Femur (tissue), 1 donor: ENCODE measurements at places on chromosomes 2 and 18.

GRCh38 chr2:45330108-45330507 lies 281.0 kb downstream of the SRBD1 start:
- DNase-seq: no peak

GRCh38 chr2:220167956-220168355 lies 540.5 kb downstream of the SLC4A3 start:
- no peak for DNase-seq

DNA sequence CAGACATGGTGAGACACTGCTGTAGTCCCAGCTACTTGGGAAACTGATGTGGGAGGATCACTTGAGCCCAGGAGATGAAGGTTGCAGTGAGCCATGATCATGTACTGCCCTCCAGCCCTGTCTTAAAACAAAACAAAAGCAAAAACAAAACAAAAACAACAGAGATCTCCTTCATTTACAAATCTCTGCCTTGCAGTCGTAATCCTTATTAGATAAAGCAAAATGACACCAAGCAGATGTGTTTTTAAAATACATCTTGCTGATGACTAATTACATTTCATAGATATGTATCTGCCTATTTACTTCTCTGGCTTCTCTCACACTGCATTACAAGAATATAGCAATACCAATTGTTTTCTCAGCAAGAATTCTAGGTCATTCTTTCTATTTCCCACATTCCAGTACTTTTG lies 22.8 kb downstream of the NFE2L2 start:
- no peak for DNase-seq

DNA sequence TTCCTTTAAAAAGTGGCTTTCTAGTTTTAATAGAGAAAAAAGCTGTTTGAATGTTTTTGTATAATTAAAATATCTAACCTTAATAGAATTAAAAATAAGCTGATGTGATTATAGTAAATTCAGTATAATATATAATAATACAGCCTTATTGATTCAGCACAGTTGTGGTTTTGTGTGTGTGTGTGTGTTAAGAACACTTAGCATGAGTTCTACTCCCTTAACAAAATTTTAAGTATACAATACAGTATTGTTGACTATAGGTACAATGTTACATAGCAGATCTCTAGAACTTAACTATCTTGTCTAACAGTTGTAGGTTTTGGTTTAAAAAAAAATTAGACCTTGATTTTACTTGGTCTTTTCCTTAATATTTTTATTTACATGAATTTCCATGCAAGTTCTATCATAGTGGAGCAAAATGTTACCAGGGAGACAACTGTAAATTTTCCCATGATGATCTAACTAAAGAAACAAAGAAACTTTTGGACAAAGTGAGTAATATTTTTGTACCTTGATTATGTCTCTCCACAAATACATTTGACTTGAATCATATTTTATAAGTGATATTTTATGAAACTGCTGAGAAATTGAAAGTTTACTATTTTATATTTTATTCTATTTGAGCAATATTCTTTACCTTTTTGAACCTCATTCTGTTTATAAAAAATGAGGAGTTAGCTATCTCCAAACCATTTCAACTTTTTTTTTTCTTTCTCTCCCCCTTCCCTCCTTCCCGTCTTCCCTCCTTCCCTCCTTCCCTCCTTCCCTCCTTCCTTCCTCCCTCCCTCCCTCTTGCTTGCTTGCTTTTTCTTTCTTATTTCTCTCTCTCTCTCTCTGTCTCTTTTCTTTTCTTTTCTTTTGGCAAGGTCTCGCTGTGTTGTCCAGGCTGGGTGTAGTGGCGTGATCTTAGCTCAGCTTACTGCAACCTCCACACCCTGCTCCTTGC lies 46.3 kb downstream of the ZC3H6 start:
- no peak for DNase-seq

GRCh38 chr2:236988690-236989624 lies 96.7 kb upstream of the COPS8 start:
- peak; percentile 77 for DNase-seq

GRCh38 chr2:8629402-8629801 lies 52.5 kb upstream of the ID2 start:
- no peak for DNase-seq

- no peak for DNase-seq
Measured at GRCh38 chr2:61218817-61219170, 56.8 kb downstream of the C2orf74 start.

DNA sequence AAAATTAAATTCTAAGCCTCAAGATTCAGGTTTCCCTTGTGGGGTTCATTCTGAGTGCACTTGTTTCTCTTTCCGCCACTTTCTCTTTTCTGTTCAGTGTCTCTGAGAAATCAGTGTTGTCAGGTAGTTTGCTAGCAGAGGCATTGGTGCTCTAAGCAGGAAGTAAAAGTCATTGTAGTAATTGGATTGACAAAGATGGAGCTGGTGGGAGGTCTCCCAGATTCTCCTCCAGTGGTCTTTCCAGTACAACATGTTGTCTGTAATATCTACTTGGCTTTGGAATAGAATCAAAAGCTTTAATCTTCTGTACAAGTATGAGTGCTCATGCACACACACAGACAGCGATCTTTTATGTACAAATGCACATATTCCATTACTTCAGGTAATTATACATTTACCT lies 135.6 kb downstream of the KLHL14 start:
- DNase-seq: no peak

- DNase-seq: no peak
Measured at GRCh38 chr18:79809482-79810192, 11.9 kb downstream of the KCNG2 start.

- peak; percentile 54 for DNase-seq
Measured at GRCh38 chr18:52339891-52340371, at the start of gene DCC. Gene DCC (plus strand): TSS chr18:52340197. CDS start chr18:52340788, 591 bp downstream.

DNA sequence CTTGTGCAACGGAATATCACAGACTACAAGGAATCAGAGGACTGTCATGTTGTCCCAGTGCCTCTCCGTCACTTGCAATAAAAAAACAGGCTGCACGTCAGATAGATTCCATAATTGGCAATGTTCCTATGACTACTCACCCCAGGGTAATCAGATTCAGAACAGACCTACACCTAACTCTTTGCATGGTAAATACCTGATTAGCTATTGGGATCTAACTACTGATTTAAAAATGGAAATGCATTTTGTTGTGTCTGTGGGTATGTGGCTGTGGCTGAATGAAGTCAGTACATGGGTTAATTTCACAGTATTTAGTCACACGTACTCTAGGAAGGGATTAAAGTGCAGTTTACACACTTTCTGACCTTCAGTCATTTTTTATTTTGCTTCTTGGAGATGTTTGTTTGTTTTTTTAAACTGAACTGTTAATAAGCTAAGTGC lies 91.7 kb downstream of the SCN3A start:
- no peak for DNase-seq
